Small intestine (tissue), 16 donors: ENCODE measurements at places on chromosomes 7 and 10.

- DNase-seq, result no peak
These were observed at the start of gene ATRNL1 for GRCh38 chr10:115093286-115093775. Gene ATRNL1 (plus strand): TSS chr10:115093365. CDS start chr10:115093751, 386 bp downstream.

DNA sequence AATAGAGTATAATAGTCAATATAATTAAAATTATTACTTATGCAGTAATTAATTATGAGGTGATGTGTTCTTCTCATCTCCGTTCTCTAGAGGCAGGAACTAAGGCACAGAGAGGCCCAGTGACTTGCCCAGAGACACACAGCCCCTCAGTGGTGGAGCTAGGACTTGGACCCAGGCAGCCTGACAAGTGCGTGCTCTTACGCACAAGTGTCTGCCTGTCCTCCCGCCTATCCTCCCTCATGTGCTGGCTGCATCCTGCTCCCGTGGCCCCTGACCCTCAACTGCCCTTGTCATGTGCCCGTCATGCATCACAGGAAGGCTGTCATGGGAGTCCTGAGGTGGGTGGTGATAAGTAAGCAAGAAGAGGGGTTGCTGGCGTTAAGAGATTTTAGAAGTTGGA is 14.3 kb downstream of the IL2RA start:
- no peak for DNase-seq

DNA sequence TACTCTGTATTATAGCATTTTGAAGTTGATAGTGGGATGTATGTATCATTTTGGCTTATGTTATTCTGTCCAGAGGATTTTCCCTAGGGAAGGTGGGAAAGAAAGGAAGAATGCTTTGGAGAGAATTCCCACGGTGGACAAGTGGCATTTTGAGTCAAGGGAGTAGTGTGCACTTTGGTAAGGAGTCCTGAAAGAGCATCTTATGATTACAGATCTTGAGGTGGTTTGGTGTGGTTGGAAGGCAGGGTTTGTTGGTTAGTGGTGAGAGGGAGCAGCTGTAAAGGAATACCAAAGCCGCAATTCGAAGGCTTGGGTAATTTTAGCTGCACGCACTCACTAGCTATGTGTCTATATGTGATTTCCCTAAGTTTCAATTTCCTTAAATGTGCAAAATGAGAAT is 16.1 kb downstream of the CCSER2 start:
- no peak for DNase-seq

DNA sequence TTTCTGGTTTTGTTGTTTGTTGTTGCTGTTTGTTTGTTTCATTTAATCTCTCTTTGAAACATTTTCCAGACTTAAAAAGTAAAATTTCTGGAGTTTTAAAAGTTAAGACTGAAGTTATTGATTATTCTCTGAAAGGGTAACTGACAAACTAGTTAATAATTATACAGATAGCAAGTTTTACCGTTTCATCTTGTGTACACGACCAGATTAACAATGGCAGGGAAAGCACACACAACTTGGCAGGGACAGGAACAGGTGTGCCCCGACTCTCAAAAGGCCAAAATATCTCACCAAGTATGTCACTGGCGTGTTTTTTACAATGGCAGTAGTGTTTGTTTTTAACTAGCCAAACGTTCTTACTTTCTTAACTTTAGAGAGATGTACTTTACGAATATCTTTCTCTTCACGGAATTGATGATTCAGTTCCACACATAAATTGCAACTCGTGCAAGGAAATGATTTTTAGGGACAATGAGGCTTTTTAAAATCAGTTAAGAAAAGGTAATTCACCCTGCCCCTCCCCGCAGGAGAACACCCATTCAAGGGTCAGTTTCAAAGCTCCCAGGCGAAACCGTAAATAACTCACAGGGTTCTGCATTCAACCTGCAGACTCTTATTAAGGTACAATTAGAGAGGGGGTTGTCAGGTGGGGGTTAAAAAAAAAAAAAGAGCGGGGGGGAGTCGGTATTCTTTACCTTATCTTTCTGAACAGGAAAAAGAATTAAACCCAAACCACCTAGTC is 3.5 kb downstream of the CTBP2 start:
- peak; percentile 91 for DNase-seq

DNA sequence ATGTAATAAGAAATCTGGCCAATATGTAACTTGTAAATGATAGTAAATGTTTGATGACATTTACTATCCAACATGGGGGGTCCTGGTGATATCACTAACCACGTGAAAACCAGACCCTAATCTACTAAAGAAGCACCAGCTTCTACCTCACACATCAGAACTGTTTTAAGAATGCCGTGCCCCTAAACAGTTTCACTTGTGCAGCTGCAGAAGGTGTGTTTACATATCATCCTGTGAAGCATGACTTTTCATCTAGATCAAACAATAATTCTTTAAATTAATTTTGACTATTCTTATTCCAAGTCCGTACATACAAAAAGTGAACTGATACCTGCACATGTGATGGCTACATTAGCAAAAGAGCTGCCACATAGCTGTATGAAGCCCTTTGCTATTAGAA is 61.0 kb downstream of the STEAP1B start:
- DNase-seq, result no peak

DNA sequence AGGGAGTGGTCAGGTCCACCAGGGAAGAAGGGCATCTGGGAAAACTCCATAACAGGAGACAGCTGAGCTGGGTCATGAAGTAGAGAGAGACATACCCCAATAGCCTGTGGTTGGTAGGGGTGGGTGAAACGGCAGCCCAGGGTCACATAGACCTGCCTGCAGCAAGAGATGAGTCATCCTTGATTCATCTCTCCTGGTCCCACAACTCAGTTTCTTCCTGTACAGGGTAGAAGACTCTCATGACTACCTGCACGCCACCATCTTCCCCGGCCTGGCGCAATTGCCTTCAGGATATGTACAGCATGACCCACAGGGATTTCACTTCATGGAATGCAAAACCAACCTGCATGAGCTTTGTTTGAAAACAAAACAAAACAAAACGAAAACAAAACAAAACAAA is 45.1 kb upstream of the ADAM12 start:
- no peak for DNase-seq

DNA sequence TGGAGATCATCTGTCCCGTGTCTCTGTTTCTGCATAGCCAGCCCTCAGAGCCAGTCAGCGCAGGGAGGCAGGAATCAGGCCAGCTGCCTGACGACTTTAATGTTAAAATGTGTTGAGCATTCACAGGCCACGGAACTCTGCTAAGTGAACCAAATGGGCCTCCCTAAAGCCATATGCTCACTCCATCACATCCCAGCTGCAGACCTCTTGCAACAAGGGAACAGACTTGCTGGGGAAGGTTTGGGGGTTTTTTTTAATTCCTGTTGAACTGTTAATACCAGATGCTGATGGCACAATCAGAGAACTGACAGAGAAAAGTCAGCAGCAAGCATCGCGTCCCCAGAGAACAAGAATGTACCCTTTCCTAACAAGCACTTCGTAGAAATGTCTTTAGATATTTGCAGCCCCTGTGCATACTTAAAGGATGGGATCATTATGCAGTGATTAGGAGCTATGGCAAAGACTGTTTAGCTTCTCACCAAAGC is 900.4 kb upstream of the AUTS2 start:
- DNase-seq, result no peak

DNA sequence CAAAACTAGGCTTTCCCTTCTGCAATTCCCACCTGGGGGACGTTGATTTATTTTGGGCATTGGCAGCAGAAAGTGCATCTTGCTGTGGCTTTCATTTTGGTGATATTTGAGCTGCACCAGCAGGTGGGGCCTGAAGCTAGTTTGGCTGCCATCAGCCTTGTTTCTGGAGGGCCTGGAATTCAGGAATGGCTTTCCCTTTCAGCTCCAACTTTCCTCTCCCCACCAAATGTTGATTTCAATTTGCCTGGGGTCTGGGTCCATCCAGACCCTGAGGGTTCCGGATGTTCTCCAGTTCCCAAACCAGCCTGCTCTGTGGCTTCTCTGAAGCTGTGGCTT is 640.4 kb downstream of the TYW1 start:
- DNase-seq, result no peak

GRCh38 chr7:100584683-100585510 is 1.0 kb downstream of the LRCH4 start:
- peak; percentile 87 for DNase-seq

- DNase-seq, result no peak
These were observed 721.7 kb upstream of the GALNT17 start for GRCh38 chr7:70410134-70410750.

GRCh38 chr10:123355748-123356481 is 201.7 kb downstream of the BUB3 start:
- no peak for DNase-seq
